ENCODE measurements at places on chromosomes 11 and 22.
A peak's percentile ranks its signal among the peaks of the same experiment; 100 is the strongest.

- no peak for DNase-seq
These were observed 1085.5 kb downstream of the BRD1 start for GRCh38 chr22:48742191-48742555.

DNA sequence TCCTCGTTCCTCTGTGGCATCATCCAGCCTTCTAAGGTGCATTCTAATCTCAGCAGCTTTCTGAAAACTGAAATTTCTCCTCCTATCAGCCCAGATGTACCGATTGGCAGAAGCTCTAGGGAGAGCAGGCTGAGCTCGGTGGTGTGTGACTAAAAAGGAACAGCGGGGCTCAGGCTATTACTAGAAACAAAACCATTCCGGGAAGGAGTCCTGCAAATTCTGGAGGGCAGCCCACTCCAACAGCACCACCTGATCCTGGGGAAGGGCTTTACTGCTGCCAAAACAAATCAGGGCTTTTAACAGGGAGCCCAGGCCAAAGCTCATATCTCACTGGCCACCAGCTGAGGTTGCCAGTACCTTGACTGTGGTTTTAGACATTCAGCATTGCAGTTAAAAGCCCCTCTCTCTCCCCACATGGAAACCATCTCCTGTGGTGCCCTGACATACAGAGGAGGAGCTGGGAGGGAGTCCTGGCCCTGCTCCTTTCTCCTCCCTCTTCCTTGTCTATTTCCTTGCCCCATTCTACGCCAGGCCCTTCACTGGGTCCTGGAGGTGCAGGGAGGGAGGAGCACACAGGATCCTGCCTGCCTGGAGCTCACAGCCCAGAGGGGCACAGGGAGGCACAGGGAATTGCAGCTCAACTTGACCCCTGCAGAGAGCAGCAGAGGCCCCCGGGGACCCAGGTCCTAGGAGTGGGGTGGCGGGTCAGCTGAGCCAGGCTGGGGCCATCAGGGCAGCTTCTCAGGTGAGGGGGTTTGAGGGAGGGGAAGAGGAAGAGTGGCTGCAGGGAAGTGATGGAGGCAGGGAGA is 889 bp downstream of the PLAAT4 start:
- DNase-seq: no peak

DNA sequence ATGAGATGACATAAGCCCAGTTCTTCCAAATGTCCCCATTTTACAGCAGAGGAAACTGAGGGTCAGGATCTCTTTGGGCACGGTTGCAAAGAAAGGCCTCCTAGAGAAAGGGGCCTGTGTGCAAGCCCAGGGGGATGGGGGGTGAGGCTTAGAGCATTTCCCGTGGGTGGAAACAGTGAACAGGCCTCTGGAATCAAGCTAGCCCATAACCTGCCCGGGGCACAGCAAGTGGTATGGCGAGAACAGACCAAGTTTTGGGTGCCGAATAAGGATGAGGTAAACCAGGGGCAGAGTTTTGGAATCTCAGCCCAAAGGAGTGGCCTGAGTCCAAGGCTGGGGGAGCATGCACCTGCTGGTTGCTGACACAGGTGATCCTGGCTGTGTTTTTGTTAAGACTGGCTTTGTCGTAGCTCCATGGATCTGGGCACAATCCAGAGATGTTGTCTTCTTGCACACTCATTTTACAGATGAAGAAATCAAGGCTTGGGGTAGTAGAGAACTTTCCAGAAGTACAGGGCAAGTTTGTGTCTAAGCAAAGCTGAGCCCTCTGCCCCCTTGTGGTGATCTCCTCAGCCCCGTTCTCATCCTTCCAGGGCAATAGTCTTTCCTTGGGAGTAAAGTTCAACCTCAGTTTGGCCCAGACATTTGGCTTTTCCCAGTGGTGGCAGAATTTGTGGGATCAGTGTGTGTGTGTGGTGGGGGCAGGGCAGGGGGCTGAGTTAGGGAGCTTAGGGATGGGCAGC is 53.5 kb upstream of the MYEOV start:
- no peak for DNase-seq

DNA sequence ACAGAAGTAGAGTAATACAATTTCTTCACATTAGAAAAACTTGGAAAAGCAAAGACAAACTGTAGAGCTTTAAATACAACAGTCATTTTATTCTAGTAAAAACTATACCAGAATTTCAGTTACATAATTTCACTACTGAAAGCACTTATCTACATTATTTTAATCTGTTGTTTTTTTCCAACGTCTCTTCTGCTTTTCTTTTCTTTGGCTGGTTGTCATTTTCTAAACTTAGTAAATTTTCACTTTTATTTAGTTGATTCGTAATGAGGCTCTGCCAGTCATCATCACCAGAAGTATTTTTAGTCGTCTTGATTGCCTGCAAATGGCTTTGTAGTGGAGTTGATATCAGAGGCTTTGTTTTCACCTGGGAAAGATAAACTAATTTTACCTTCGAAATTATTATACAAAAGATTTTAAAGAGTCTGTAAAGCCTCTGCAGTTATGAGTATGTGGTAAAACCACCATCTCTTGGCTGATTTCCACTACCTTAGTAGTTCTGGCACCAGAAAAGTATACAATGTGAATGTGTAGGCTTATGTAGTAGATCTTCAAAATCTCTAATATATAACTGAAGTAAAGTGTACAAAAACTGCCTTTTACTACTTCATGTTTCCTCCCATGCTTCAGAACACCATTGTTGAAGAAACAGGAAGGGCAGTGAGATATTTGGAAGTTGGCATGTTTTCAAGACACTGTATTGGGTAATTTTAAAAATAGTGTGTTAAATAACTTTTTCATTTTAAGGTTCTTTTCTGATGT is 19.2 kb downstream of the EIF3M start:
- DNase-seq: no peak

GRCh38 chr11:119919656-119920055 is 190.7 kb upstream of the NECTIN1 start:
- DNase-seq: no peak

GRCh38 chr11:81725701-81726100 is 1008.0 kb downstream of the FAM181B start:
- DNase-seq: no peak

DNA sequence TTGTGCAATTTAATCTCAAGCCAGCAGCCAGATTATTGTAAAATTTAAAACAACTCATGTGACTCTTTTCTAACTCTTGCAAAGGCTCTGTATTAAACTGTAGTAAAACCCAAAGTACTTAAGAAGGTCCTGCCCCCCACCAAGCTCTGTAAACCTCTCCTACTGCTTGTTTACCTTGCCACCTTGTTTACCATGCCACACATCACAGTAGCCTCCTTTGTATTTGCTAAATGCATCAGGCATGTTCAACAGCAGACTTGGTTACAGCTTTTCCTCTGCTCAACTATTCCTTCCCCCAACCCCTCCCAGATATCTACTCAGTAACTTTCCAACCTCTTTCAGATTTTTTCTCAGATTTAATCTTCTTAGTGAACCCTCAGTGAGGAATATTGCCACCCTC is 861.6 kb downstream of the METTL15 start:
- no peak for DNase-seq

DNA sequence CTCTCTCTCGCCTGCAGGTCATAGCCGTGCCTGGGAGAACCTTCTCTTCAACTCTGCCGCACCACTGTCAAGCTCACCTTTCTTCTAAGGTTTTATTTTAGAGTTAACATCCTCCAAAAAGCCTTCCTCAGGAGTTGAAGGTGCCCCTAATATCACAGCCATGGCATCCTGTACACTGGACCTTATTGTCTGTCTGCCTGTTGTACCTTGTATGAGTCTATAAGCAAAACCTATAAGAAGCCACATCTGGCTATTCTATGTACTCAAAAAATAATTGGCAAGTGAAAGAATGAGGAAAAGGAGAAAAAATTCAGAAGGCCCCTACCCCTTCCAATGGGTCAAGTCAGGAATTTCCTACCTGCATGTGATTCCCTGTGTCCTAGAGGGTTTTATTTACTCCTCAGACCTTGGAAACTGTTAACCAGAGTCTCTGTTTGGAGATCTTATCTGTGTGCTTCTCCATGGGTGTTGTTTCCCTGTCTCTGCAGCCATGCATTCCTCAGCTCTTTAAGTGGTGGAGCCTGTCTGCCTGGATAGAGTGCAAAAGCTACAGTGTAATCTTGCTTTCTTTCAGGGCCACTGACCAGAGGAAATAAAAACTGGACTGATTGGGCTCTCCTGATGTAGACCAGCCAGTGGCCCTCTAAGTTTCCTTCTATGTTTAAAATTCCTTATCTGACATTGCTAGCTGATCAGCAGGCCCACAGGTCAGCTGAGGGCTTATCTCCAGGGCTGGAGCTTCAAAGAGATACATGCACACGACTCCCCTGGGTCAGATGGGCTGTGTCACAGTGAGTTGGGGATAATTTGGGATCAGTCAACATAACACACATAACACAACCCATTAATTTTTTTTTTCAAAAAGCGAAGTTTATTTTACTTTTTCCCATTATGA is 37.6 kb upstream of the TMEM135 start:
- no peak for DNase-seq

DNA sequence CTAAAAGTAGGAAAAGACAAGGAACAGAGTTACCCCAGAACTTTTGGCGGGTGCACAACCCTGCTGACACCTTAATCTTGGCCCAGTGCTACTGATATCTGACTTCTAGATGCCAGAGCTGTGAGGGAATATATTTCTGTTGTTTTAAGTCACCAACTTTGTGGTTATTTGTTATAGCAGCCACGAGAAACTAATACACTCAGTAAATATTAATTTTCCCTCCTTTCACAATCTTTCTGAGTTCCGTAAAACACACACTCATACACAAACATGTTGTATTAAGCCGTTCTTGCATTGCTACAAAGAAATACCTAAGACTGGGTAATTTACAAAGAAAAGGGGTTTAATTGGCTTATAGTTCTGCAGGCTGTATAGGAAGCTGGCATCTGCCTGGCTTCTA is 16.1 kb upstream of the ZDHHC13 start:
- DNase-seq: no peak

GRCh38 chr11:20661445-20661844 is 7.9 kb upstream of the NELL1 start:
- DNase-seq: no peak

DNA sequence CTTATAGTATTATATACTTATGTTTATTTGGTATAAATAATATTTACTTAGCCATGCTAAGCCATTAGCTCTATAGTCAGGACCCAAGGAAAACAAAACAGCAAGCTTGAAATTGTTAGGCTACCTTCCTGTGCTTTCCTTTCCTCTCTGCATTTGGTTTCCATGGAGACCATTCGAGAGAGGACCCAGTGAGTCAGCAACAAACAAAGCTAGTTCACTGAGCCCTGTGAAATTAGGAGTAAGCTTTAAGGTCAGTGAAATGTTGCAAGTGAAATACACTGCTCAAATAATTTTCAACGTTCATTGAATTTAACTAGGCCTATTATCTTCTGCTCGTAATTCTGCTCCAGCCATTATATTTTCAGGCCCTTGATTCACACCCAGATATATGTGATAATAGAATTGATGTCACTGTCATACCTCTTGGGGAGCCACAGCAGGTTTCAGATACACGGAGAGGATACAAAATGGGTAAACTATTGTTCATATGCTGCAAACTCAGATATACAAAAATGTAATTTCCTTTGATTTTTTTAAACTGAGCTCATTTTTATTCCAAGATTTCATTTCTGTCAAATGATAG is 9.1 kb upstream of the OR10D3 start:
- peak; percentile 8 for DNase-seq

DNA sequence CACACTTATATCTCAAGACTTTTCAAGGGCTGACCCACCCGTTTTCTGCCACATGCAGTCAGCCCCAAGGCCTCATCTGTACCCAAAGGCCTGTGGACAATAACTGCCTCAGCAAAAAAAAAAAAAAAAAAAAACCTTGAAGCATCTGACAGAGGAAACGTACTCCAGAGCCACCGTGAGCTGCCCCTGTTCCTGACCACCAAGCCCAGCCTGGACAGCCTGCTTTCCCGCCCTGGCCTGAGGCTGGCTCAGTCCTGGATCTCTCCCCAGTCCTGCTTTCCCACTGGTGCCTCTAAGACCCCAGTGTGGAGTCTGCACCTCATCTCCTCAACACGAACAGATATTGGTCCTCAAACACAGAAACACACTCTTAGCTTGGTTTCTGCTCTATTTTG is 66.5 kb downstream of the SLC35F2 start:
- DNase-seq: no peak

DNA sequence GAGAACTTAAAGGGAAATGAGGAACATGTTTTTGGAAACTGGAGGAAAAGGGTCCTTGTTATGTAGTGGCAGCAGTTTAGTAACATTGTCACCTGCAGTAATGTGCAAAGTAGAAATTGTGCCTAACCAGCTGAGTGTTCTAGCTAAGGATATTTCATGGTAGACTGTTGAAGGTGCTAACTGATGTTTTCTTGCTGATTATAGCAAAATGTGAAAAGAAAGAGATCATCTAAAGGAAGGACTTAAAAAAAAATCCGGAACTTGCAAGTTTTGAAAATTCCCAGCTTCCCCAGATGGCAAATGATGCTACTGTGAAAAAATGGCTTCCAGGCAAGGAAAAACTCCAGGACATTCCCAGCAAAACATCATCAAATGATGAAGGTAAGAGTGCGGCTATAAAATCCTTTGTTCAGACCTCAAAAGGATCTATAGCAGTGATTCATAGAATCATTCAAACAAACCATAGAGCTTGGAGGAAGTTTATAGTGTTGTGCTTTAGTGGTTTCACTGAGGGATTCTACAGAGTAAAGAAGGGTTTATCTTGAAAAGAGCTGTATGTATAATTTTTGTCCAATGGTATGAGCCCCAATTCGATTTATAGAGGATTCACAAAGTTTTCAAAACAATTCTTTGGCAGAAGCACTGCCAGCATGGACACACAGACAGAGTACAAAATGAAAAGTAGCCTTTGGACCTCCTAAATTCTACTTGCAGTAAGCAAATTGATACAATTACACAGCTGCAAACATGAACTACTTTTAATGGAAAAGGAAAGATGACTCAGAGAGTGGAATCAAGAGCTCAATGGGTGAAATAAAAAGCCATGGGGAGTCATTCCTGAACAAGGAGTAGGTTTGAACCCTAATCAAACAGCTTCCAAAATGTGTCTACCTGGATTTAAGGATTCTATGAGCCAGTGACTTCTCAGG is 4.3 kb upstream of the TRIM44 start:
- no peak for DNase-seq

- no peak for DNase-seq
These were observed 282.4 kb downstream of the C11orf87 start for GRCh38 chr11:109704432-109704831.

GRCh38 chr22:32600147-32600546 is 125.5 kb downstream of the FBXO7 start:
- no peak for DNase-seq

DNA sequence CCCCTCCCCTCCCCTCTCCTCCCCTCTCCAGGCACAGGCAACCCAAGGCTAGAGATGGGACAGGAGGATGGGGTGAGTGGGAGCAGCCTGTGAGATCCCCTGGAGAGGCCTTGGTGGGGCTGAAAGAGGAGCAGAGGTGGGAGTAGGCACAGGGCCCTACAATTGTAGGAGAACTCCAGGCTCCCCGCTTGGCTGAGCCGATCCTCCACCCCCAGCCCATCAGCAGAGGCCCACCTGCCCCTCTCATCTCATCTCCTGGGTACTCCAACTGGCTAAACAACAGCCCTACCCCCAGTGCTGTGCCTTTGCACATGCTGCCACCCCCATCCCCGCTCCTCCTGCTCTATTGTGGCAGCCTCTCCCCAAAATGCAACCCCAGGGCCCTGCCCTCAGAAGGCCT is 52.0 kb upstream of the A4GALT start:
- DNase-seq: no peak

- DNase-seq: no peak
These were observed 557.3 kb upstream of the ANO5 start for GRCh38 chr11:21635394-21636145.

Measured in epithelial cell of prostate (primary cell).